Mammary epithelial cell (primary cell): ENCODE measurements at places on chromosomes 12 and 14.

DNA sequence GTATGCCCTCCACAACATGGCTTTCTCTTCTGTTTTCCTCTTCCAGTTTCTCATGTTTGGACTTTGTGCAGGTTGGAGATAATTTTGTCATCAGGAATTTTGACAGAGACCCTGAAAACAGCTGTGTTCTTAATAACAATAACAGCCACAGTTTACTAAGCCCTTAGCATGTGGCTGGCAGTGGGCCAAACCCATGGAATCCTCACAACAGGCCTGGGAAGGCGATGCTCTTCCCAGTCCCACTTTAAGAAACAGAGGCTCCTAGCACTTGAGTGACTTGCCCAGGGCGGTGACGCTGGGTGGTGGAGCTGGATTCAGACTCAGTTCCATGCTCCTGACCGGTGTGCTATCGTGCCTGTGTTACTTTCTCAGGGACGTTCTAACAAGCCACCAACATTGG, 20.1 kb upstream of the PLEKHG3 start:
- no peak for DNase-seq

DNA sequence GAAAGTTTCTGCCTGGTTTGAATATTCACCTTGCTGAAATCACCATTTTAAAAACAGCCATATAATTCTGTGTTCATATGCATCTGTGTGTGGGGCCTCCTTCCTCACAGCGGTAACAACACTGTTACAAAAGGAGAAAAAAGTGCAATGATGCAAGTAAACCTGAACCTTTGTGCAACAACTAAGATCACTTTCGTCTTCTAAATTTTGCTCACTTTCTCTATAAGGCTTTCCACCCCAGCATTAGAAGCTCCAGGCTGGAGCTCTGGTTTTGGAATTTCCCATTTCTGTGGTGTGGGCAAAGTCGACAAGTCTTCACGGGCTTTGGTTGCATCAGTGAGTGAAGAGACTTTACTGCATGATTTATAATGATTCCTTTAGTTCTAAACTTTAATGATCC, 18.4 kb downstream of the FGD6 start:
- peak; percentile 89 for DNase-seq

DNA sequence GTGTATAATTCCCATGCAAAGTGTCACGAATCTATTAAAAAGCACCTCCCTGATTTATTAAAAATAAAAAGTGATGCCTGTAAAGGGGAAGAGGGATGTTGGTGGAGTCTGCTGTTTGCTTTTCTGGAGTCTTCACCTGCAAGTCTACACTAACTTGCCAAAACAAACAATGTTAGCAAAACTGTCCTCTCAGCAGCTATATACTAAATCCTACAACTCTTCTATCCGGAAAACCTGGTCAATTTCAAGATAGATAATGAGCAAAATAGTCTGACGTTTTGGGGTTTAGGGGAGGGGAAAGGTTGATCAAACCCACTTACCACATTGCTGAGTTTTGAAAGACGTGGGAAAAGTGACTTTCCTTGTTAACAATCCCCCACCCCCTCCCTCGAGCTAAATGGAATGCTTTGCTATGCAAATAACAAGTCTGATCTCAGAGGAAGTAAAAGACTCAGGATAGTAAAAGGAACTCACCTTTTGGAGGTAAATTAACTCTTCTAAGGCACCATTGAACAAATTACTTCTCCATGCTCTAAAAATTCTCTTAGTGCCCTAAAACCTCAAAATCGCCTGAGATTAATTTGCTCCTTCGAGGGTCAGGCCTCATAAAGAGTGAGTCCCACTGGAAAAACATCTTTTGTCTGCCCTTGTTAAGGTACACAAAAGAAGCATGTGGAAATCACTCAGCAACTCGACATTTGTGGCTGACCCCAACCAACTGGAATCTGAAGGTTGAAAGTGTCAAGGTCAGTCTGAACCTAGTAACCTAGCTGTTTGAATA, 13.5 kb downstream of the BMP4 start:
- no peak for DNase-seq

GRCh38 chr14:100062590-100062989, 2.6 kb upstream of the EVL start:
- DNase-seq: no peak

DNA sequence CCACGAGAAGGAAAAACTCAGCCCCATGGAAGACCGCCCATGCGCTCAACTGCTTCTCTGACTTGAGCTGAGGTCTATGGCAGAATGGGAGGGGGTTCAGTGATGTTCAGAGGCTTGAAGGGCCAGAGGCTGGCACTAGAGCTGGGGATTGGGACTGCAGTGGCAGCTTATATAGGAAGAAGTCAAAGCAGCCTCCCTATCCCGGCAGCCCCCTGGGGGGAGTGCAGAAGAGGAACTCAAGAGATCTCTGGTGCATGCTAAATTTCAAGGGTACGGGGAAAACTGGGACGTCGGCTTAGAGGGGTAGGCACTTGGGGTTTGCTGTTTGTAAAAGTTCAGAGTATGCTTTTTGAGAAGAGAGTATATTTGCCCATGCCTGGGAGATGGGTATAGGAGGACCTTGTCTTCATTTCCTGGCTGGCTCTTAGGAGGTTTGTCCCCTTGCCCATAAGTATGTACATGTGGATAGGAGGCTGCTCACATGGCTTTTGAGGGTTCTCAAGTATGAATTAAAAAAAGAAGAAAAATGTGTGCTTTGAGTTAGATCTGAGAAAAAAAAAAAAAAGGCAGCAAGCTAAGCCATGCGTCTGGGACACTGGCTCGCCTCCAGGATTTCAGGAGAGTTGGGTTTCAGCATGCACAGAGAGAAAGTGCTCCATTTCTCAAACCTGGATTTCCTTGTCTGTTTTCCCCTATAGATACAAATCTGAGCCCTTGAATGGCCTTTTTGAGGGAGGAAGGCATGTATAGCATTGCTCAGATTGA, 3.2 kb upstream of the MEG3 start:
- DNase-seq: no peak

GRCh38 chr12:2679068-2679815, 115.5 kb upstream of the FKBP4 start:
- no peak for DNase-seq

GRCh38 chr14:95818581-95818980, 58.1 kb upstream of the TUNAR start:
- no peak for DNase-seq

DNA sequence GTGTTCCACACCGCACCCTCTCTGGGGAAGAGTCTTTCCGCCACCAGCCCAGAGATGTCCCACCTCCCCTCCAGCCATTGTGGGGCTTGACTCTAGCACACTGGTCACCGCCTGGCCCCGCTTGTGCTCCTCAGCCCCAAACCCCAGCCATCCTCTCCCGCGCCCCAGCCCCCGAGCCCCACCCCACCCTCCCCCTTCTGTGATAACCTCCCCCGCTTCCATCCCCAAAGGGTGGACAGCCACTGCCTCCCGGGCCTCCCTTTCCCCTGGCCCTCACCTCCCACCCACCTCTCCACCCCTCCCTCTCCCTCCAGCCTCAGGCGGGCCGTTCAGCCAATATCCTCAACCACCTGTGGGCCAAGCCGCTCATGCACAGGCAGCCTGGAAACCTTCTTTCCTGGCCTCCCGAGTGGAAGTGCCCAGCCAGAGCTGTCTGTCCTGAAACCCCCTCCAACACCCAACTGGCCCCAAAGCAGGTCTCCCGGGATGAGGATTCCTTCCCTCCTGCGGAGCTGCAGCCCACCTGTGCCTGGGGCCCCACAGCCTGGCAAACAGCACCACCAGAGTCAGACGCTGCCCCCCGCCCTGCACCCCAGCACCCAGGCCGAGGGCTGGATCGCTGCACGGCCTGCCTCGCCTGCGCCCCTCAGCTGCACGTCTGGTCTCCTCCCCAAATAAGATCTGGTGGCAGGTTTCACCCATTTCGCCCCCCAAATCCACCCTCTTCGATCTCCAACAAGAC, 27.1 kb upstream of the NUDT14 start:
- DNase-seq: no peak

GRCh38 chr14:72026536-72026935, 94.3 kb downstream of the RGS6 start:
- no peak for DNase-seq

- no peak for DNase-seq
Observed at GRCh38 chr12:26276709-26277108, 81.3 kb downstream of the SSPN start.

GRCh38 chr14:69673104-69673503, 61.7 kb downstream of the SUSD6 start:
- no peak for DNase-seq

- no peak for DNase-seq
Observed at GRCh38 chr14:102492531-102492910, 17.1 kb downstream of the ANKRD9 start.

- peak; percentile 46 for DNase-seq
Observed at GRCh38 chr12:64186789-64187188, 35.3 kb downstream of the KICS2 start.

DNA sequence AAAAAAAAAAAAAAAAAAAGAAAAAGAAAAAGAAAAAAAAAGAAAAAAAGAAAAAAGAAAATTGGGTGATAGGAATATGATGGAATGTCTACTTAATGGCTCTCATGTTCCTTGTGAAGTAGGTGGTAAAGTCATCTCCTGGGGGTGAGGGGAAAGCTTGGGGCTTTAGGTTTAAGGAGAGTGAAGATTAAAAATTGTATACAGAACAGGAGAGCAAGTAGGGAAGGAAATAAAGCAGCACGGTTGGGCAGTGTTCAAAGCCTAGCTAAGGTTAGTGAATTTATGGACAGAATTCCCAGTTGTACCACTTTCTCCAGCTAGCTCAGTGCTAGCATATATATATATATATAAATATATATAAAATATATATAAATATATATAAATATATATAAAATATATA, 40.0 kb upstream of the SLC2A13 start:
- DNase-seq: no peak

DNA sequence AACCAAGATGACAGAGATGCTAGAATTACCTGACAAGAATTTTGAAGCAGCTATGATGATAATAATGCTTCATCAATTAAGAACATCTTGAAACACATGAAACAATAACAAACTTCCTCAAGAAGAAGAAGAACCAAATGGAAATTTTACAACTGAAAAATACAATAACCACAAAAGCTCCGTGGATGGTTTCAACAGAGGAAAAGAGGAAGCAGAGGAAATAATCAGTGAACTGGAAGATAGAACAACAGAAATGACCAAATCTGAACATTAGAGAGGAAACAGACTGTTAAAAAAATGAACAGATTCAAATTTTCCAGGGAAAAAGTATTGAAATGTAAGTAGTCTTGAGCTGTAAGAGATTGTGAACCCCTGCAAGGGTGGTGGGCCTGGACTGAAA, 62.8 kb upstream of the SLC35F4 start:
- DNase-seq: no peak

DNA sequence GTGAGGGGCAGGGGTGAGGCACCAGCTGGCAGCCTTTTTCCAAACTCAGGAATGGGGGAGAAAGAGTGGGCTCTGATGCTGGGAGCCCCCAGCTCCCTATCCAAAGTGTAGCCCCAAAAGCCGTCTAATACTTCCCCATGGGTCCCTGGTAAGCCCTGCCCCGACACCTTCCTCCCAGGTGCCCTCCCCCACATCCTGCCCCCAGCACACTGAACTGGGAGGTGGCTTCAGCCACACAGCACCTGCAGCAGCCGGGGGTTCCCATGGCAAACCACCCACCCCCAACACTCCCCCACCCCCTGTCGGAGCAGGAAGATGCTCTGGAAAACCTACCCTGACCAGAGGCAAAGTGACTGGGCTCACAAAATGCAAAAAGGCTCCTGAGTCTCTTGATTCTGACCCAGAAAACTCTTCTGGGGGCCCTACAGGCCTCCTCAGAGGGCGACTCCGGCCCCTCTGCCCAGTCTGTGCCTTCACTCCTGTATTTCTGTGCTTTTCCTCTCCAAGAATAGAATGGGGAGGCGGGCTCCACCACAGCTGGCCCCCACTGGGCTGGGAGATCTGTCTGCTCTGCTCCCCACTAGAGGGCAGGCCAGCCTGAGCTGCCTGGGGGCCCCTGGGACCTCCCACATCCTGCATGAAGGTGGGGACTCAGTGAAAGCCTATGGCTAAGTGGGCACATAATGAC, 81.6 kb downstream of the ITPK1 start:
- DNase-seq: no peak

DNA sequence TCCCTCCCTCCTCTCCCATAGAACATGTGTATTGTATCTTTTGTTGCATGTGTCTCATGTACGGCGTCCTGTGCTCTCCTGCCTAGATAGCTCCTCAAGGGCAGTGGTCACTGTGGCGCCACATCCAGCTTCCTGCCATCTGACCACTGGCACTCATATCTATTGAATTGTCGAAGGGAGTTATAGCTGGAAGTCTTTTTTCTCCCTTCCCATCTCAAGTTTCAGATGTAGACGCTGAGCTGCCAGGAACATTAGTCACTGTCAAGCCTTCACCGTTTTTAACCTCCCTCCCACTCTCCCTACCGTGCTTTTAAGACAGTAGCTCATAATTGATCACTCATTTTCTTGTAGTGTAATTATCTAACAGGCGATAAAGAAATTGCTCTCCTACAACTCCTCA, 33.0 kb downstream of the MTHFD1 start:
- peak; percentile 40 for DNase-seq

DNA sequence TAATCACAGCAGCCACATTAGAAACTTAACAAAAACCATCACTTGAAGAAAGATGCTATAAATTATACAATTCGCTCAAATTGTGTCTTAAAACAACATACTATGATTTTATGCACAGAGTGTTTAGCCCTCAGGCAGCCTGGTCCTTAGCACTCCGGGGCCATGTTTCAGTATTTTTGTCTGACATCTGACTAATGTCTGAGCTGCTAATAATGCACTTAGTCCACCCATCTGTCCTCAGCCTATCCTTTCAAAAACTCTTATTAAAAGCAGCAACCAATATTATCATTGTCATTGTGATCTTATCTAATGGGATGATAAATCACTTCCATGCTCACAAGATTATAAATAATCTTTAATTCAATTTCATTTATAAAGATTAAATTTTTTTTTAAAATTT, 602.7 kb upstream of the FOXG1 start:
- DNase-seq: no peak

DNA sequence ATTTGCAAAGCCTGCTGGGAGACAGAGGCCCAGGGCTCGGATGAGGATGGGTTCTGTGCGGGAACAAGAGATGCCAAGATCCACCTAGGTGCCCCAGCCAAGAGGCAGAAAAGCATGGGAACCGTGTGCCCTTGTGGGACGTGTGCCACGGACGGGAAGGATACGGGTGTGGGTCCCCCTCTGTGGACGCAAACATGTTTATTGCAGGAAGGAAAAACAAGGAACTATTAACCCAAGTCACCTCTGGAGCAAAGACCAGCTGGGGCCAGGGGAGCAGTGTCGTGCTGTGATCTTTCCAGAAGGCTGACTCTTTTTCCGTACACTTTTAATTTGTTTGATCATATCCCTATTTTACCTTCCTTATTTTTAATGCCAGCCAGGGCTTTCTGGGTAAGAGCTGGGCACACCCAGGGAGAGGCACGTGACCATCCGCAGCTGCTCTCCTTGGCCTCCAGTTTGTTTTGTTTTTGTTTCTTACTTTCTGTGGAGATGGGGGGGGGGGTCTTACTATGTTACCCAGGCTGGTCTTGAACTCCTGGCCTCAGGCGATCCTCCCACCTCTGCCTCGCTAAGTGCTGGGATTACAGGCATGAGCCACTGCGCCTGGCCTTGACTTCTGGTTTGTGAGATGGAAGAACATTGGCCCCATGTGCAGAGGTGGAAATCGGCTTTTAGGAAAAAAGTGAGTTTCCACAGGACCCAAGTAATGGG, 20.7 kb downstream of the SCARB1 start:
- DNase-seq: no peak

GRCh38 chr12:46944088-46944487, 118.3 kb upstream of the SLC38A4 start:
- DNase-seq: peak; percentile 70
